ENCODE measurements at places on chromosomes 7 and 10. TPM values are rescaled to one million over a fixed set of nuclear protein-coding genes. Genes with fewer than 3 reads are reported as not detected.

DNA sequence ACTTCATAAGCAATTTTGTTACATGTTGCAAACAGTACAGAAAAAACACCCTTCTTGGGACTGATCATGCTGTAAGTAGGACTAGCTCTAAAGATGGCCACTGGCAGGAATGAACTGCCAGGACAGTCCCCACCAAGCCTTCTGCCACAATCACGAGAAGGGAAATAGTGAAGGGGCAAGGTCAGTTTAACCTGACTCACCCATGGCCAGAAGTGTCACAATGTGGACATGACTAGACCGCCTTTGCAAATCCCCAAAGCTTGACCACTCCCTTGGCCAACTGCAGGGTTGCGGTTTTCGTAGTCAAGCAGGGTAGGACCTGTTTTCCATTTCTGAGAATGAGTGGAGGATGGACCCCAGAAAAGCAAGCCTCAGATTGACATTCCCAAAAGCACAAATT is 19.4 kb upstream of the FRAT2 start:
- no peak for DNase-seq

The PLCE1 gene
- 15.3 TPM for total RNA-seq

GRCh38 chr7:108016841-108017775 is 14.1 kb upstream of the LAMB1 start:
- no peak for DNase-seq

- DNase-seq, result no peak
Measured at GRCh38 chr7:553636-554111, 34.0 kb upstream of the PDGFA start.

Measured in ovary (tissue), 10 donors.